CD8-positive, alpha-beta memory T cell (primary cell): ENCODE measurements at places on chromosomes 13 and 19.
A peak's percentile ranks its signal among the peaks of the same experiment; 100 is the strongest.

GRCh38 chr13:94201022-94201421 is 278.5 kb downstream of the DCT start:
- H3K4me1 ChIP-seq = no peaks in the 10 kb centered on the region
- H3K4me3 ChIP-seq = no peak overlapping the region
- no peaks in the 10 kb centered on the region for H3K27me3 ChIP-seq

DNA sequence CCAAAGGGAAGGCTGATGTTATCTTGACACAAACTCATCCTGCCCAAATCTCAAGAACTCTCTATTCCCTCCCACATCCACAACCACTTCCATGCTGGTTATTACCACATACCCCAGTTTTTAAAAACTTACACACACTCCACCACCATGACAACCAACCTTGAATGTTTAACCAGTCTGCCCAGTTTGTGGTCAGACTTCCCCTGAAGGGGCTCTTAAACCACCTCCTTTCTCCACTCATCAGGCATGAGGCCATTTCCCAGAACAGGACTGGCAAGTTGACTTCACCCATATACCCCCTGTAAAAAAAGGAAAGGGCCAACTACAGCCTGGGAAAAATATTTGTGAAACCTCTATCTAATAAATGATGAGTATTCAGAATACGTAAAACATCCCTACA is 12.4 kb upstream of the ZSCAN4 start:
- no peaks in the 10 kb centered on the region for H3K36me3 ChIP-seq
- no peaks in the 10 kb centered on the region for H3K4me1 ChIP-seq
- DNase-seq = no peak
- H3K4me3 ChIP-seq = no peak overlapping the region
- no peak overlapping the region for H3K27ac ChIP-seq

- no peak overlapping the region for H3K4me3 ChIP-seq
- H3K27ac ChIP-seq = no peak overlapping the region
- DNase-seq = no peak
- no peaks in the 10 kb centered on the region for H3K36me3 ChIP-seq
- no peaks in the 10 kb centered on the region for H3K27me3 ChIP-seq
- no peaks in the 10 kb centered on the region for H3K4me1 ChIP-seq
Measured at GRCh38 chr19:4501691-4502090, 16.6 kb downstream of the PLIN4 start.

- peaks cover 6% of the 10 kb centered on the region for H3K4me1 ChIP-seq
- no peaks in the 10 kb centered on the region for H3K36me3 ChIP-seq
- H3K27me3 ChIP-seq = no peaks in the 10 kb centered on the region
- no peak overlapping the region for H3K4me3 ChIP-seq
Measured at GRCh38 chr19:23917856-23918255, 3.2 kb downstream of the ZNF726 start.

DNA sequence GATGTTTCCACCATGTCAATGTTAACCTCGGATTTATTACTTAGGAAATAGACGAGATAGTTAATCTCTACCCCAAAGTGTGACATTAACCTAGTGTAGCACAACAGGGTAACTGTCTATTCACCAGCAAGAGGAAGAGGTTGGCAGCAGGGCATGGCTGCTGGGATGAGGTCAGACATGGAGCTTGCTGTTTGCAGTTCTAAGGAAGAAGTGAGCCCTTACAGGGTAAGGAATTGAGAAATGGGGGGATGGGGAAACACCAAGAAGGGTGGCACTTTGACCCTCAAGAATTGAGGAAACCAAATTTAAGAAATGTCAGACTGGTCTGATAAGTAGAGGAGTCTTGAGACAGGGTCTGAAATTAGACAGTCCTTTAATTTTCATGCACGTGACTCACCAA is 62.4 kb downstream of the MBD3L2B start:
- no peaks in the 10 kb centered on the region for H3K36me3 ChIP-seq
- no peak overlapping the region for H3K4me3 ChIP-seq
- no peaks in the 10 kb centered on the region for H3K4me1 ChIP-seq

GRCh38 chr13:52686376-52686775 is 33.7 kb downstream of the SUGT1 start:
- H3K27ac ChIP-seq = no peak overlapping the region
- DNase-seq = no peak
- no peak overlapping the region for H3K4me3 ChIP-seq
- peaks cover 12% of the 10 kb centered on the region for H3K36me3 ChIP-seq
- H3K27me3 ChIP-seq = no peaks in the 10 kb centered on the region

GRCh38 chr13:110812121-110812868 is 98.8 kb downstream of the ING1 start:
- H3K36me3 ChIP-seq = no peaks in the 10 kb centered on the region
- H3K27ac ChIP-seq = no peak overlapping the region
- no peaks in the 10 kb centered on the region for H3K27me3 ChIP-seq
- no peak for DNase-seq
- H3K4me1 ChIP-seq = no peaks in the 10 kb centered on the region

GRCh38 chr13:84865783-84866221 is 933.4 kb downstream of the SLITRK6 start:
- no peaks in the 10 kb centered on the region for H3K36me3 ChIP-seq
- H3K27ac ChIP-seq = no peak overlapping the region
- DNase-seq = no peak
- H3K27me3 ChIP-seq = no peaks in the 10 kb centered on the region
- no peaks in the 10 kb centered on the region for H3K4me1 ChIP-seq

- H3K27me3 ChIP-seq = no peaks in the 10 kb centered on the region
- no peak for DNase-seq
- H3K4me3 ChIP-seq = no peak overlapping the region
- H3K27ac ChIP-seq = no peak overlapping the region
- no peaks in the 10 kb centered on the region for H3K4me1 ChIP-seq
Measured at GRCh38 chr13:58728126-58728525, 1096.6 kb downstream of the PCDH17 start.

DNA sequence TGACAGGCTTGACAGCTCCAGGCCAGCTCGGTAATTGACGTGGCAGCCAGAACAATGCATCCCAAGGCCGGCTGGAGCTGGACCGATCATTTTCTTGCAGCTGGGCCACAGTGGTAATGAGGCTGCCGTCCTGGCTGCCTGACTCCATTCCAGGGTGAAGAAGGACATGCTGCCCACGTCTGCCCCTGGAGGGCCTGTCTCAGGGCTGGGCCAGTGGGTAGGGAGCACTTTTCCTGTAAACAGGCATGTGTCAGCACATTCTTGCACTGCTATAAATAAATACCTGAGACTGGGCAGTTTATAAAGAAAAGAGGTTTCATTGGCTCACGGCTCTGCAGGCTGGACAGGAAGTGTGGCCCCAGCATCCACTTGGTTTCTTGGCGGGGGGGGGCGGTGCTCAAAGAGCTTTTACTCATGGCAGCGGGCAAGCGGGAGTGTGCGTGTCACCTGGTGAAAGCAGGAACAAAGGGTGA is 38.1 kb upstream of the KCTD15 start:
- H3K27me3 ChIP-seq = no peaks in the 10 kb centered on the region
- no peak overlapping the region for H3K4me3 ChIP-seq
- no peak for DNase-seq

DNA sequence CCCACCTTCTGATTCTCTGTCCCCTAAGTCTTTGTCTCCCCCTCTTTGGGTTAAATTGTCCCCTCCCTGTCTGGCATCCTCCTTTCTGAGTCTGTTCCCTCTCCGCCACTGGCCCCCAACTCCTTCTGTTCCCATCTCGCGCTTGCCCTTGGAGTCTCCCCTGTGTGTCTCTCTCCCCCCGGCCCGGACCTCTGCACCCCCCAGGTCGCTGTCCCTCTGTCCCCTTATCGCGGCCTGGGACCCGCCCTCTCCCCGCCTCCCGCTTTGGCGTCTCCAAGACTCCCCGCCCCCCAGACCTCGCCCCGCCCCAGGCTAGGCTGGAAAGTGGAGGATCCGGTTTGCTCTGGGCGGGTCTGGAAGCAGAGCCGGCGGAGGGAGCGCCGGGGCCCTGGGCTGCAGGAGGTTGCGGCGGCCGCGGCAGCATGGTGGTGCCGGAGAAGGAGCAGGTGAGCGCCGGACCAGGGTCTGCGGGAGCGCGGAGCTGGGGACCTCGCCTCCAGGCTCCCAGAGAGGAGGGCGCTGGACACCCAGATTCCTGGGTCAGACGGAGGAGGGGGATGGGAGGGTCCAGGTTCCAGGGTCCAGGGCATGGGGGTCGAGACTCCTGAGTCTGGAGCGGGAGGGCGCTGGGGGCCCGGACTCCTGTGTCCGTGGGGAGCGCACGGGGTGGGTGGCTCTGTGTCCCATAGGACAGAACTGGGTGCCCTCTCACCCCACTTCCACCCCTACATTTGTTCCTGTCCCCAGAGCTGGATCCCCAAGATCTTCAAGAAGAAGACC is at the start of gene TRPM4:
TRPM4 (plus strand) TSS at position 348 of the 780 bp plus-strand sequence; CDS start at position 423, 75 bp downstream.
- peaks cover 14% of the 10 kb centered on the region for H3K27me3 ChIP-seq
- peak; percentile 20 for DNase-seq
- no peaks in the 10 kb centered on the region for H3K36me3 ChIP-seq
- H3K4me3 ChIP-seq = no peak within 1 kb of the TSS

DNA sequence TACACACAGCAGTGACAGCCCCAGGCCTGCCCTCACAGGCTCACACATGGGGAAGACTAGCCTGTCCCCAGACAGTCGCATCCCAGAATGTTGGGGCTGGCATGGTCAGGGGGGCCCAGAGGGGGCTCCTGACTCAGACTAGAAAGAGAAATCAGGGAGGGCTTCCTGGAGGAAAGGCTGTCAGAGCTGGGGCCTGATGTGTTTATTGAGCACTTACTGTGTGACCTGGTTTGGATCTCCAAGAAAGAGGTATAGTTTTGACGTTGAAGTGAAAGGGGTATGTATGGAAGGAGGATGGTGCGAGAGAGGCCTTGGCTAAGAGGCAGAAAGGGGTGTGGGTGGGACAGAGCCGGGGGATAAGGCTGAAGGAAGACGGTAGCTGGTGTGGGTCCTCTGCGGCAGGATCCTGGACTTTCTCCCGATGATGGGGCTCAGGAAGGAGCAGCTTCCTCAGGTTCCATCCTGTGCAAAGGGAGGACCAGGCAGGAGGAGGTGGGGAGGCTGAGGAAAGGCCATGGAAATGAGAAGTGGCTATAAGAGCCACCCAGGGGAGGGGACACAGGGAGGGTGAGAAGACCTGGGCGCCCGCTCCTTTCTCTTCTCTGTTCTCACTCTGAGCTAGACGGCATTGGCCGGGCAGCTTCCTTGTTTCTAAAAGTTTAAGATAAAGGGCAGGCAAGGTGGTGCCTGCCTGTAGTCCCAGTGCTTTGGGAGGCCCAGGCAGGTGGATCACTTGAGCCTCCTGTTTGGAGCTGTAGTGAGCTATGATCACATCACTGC is 16.1 kb upstream of the BCL3 start:
- H3K4me1 ChIP-seq = no peaks in the 10 kb centered on the region
- no peak for DNase-seq
- H3K27me3 ChIP-seq = no peaks in the 10 kb centered on the region
- H3K27ac ChIP-seq = no peak overlapping the region

- no peaks in the 10 kb centered on the region for H3K36me3 ChIP-seq
- no peaks in the 10 kb centered on the region for H3K27me3 ChIP-seq
- H3K27ac ChIP-seq = no peak overlapping the region
Measured at GRCh38 chr13:60887711-60888110, 490.7 kb downstream of the TDRD3 start.

GRCh38 chr19:2978166-2978767 is 903 bp downstream of the TLE6 start:
- H3K27ac ChIP-seq = no peak overlapping the region
- H3K36me3 ChIP-seq = no peaks in the 10 kb centered on the region
- H3K4me1 ChIP-seq = peaks cover 9% of the 10 kb centered on the region
- no peak for DNase-seq
- H3K27me3 ChIP-seq = no peaks in the 10 kb centered on the region
- no peak overlapping the region for H3K4me3 ChIP-seq

DNA sequence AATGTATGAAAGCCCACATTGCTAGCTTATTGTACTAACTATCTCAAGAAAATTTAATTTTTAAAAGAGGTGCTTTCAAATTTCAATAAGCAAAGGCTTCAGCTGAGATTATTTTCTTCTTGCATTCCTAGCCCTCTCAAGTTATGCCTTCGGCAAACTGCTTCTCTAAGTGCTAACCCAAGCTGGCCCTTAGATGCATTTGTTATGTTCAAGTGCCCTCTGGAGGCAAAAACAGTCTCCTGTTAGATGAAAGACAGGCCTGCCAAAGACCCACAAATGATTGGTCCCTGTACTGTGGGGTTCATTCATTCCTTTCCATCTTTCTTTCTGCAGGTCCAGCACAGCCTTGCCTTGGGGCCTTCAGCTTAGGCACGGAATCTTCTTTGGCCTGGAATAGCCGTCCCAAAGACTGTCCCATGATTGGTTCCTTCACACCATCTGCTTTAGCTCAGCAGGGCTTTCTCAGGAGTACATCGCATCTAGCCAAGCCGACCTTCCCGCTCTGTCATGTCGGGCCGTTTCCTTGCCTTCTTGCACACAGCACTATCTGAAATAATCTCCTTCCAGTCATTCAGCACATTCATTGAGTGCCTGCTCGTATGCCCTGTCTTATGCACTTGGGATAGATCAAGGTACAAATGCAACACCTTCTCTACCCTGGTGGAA is 26.4 kb upstream of the TPTE2 start:
- no peak overlapping the region for H3K4me3 ChIP-seq
- peaks cover 21% of the 10 kb centered on the region for H3K4me1 ChIP-seq
- no peak for DNase-seq
- H3K36me3 ChIP-seq = no peaks in the 10 kb centered on the region
- H3K27ac ChIP-seq = no peak overlapping the region

DNA sequence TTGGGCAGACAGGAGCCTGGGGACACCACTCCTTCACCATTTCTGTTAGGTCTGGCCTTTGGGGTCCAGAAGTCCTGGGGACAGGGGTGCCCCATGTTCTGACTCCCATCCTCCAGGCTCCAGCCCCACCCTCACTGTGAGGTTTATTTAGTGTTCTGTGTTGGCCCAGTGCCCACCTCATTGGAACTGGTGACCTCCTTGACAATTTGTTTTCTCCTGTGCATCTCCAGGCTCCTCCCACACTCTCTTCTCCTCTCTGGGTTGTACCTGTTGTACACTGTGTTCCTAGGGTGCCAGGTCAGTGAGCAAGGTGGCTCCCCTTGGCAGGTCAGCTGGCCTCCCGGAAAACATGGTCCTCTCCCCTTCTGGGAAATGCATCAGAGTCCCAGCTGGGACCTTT is 110.8 kb downstream of the ZNF536 start:
- DNase-seq = no peak
- no peaks in the 10 kb centered on the region for H3K4me1 ChIP-seq
- H3K4me3 ChIP-seq = no peak overlapping the region
- no peaks in the 10 kb centered on the region for H3K27me3 ChIP-seq
- H3K27ac ChIP-seq = no peak overlapping the region

DNA sequence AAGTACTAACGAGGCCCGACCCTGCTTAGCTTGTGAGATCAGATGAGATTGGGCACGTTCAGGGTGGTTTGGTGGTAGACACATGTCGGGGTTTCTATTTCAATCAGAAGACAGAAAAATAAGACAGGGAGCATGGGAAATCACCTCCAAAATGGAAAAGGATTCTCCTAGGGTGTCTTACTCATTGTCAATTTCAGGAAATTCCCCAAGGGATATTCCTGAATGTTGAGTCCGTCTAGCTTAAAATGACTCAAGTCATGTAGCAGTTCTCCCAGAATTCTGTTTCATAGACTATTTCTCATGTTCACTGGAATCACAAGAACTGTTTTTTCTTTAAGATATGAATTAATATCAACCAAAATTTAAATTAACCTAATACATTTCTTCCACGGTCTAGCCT is 380.1 kb downstream of the EFNB2 start:
- no peak overlapping the region for H3K27ac ChIP-seq
- H3K4me3 ChIP-seq = no peak overlapping the region
- DNase-seq = no peak
- H3K27me3 ChIP-seq = no peaks in the 10 kb centered on the region
- no peaks in the 10 kb centered on the region for H3K4me1 ChIP-seq

- DNase-seq = no peak
- H3K36me3 ChIP-seq = peaks cover 24% of the 10 kb centered on the region
- peaks cover 15% of the 10 kb centered on the region for H3K4me1 ChIP-seq
- H3K4me3 ChIP-seq = no peak overlapping the region
Measured at GRCh38 chr19:16402041-16402440, 69.7 kb downstream of the EPS15L1 start.

- H3K4me1 ChIP-seq = no peaks in the 10 kb centered on the region
- no peak overlapping the region for H3K27ac ChIP-seq
- H3K36me3 ChIP-seq = no peaks in the 10 kb centered on the region
- no peak for DNase-seq
Measured at GRCh38 chr13:72141855-72142519, 275.0 kb upstream of the DACH1 start.
